ENCODE measurements at places on chromosomes 5 and 9. TPM values are rescaled to one million over a fixed set of nuclear protein-coding genes. Genes with fewer than 3 reads are reported as not detected.

The RASGRF2 gene
- 0.82 TPM for total RNA-seq

The MSX2 gene
- 2.8 TPM for total RNA-seq

The EFNA5 gene
- 81.7 TPM for total RNA-seq

The PDZD2 gene
- total RNA-seq, result 2.9 TPM

The SLC36A2 gene
- not detected for total RNA-seq

The DNAI1 gene
- total RNA-seq, result 2.6 TPM

The ARL14EPL gene
- not detected for total RNA-seq

DNA sequence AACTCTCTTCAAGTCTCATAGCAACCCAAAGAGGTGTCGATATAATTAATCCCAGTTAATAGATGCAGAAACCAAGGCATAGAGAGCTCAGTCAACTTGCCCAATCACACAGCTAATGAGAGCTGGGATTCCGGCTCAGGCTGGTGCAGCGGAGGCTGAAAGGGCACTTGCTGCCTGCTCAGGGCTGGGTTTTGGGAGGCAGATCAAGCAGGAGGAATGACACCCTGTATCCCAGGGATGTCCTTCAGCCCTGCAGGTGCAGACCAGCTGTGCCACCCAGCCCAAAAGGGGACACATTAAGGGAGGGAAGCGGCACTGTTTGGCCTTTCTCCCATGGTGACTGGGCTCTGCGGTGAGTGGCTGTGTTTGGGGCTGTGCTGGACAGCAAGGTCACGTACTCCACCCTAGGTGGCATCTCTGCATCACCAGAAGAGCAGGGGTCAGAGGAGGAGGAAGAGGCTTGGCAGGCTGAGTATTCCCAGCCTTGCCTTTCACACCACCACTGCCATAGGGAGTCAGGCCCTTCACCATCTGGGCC, 124.1 kb downstream of the MVB12B start:
- H3K4me3 ChIP-seq, result no peak overlapping the region
- no peaks in the 10 kb centered on the region for H3K27me3 ChIP-seq
- H3K4me1 ChIP-seq, result peaks cover 3% of the 10 kb centered on the region
- peak overlapping the region; percentile 57 for H3K27ac ChIP-seq
- no peaks in the 10 kb centered on the region for H3K36me3 ChIP-seq

- H3K27ac ChIP-seq, result no peak overlapping the region
- H3K27me3 ChIP-seq, result no peaks in the 10 kb centered on the region
- H3K4me3 ChIP-seq, result no peak overlapping the region
- no peak for DNase-seq
These were observed 685.8 kb downstream of the MAT2B start for GRCh38 chr5:164191240-164191639.

DNA sequence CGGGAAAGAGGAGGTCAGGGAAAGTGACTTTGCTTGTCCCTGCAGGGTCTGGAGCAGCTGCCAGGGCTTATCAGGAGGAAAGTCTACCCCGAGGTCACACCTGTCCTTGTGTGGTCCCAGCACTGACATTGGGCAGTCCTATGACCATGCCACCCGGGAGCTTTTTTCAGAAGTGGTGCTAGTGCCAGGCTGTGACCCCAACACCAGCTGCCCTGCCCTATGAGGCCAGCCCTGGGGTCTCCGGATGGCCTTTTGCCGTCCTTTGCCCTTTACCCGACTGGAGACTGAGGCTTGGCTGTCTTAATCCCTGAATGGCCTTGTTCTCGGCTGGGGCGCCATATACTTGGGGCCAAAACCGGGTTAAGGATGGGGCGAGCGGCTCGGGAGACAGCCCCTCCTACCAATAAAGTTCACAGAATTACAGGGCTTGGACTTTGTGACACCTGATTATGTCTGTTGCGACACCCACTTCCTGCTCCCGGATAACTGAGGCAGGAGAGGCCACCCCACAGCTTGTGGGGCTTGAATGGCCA, 22.2 kb upstream of the SLC9A3 start:
- no peaks in the 10 kb centered on the region for H3K4me1 ChIP-seq
- no peak overlapping the region for H3K4me3 ChIP-seq
- no peaks in the 10 kb centered on the region for H3K36me3 ChIP-seq
- peaks cover 13% of the 10 kb centered on the region for H3K27me3 ChIP-seq
- DNase-seq, result no peak

DNA sequence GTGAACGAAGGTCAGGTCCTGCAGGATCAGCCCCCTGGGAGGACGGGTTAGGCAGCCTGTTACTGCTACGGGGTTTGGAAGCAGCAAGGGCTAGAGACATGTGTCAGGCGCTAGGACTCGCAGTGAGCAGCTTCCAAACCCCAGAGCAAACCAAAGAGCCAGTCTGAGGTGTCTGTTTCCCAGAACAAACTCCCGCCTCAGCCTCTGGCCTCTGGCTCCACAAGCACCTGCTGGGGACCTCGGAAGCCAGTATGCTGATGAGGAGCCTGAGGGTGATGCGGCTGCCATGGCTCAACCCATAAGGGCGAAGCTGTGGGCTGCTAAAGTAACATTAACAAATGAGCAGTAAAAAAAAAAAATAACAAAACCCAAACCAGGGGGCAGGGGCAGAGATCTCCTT, 35.0 kb downstream of the PRRT1B start:
- H3K4me3 ChIP-seq, result no peak overlapping the region
- no peaks in the 10 kb centered on the region for H3K4me1 ChIP-seq
- no peak overlapping the region for H3K27ac ChIP-seq
- H3K27me3 ChIP-seq, result no peaks in the 10 kb centered on the region

- no peak overlapping the region for H3K27ac ChIP-seq
- H3K27me3 ChIP-seq, result no peaks in the 10 kb centered on the region
- no peaks in the 10 kb centered on the region for H3K4me1 ChIP-seq
- DNase-seq, result no peak
- H3K36me3 ChIP-seq, result peaks cover 17% of the 10 kb centered on the region
These were observed 44.7 kb downstream of the PRRT1B start for GRCh38 chr9:131589993-131590392.

DNA sequence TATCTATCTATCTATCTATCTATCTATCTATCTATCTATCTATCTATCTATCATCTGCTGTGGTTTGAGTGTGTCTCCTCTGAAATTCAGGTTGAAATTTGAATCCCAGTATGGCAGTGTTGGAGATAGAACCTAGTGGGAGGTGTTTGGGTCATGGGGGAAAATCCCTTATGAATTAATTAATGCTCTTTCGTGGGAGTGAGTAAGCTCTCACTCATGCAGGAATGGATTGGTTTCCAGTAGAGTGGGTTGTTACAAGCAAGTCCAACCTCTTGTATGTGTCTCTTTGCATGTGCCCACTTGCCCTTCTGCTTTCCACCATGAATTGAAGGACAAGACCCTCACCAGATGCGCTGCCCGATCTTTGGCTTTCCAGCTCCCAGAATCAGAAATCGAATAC, 113.0 kb downstream of the ANXA1 start:
- H3K4me1 ChIP-seq, result no peaks in the 10 kb centered on the region
- H3K36me3 ChIP-seq, result no peaks in the 10 kb centered on the region
- no peaks in the 10 kb centered on the region for H3K27me3 ChIP-seq

DNA sequence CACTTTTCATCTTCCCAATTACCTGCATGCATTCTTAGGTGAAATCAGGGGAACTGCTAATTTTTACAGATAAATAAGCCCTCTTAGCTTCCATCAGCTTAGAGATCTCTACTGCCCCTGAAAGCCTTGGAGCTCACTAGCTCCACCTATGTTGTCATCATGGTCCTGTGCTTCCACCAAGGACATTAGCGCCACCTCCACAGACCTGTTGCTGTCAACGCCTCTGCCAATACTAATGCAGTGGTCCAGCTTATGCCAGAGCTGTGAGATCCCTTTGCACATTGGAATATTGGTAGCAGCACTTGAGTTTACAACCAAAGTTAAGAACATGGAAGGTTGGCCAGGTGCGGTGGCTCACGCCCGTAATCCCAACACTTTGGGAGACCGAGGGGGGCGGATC, 7.7 kb upstream of the SHISAL2B start:
- no peaks in the 10 kb centered on the region for H3K36me3 ChIP-seq
- H3K27ac ChIP-seq, result no peak overlapping the region
- H3K27me3 ChIP-seq, result no peaks in the 10 kb centered on the region
- H3K4me3 ChIP-seq, result no peak overlapping the region
- H3K4me1 ChIP-seq, result peaks cover 4% of the 10 kb centered on the region

GRCh38 chr5:32051796-32052195, 122.3 kb downstream of the GOLPH3 start:
- H3K4me3 ChIP-seq, result no peak overlapping the region
- no peak overlapping the region for H3K27ac ChIP-seq
- no peaks in the 10 kb centered on the region for H3K36me3 ChIP-seq
- no peak for DNase-seq
- H3K4me1 ChIP-seq, result no peaks in the 10 kb centered on the region

DNA sequence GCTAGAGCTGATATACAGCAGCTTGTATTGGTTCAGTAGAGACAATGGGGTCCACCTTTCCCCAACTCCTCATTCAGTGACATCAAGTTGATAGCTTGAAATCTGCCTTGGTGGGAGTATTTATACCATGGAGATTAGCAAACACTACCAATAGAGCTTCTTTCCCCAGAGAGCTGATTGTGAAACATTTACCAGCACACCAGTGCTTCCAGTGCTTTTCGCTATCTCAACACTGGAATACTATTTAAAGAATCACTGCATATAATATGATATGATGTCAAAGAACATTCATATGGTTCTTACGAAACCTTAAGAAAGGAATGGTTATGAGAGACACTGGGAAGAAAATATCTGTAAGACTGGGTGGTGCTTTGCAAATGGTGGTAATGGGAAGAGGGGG, 21.8 kb upstream of the RNF145 start:
- H3K4me1 ChIP-seq, result peaks cover 3% of the 10 kb centered on the region
- H3K36me3 ChIP-seq, result no peaks in the 10 kb centered on the region
- H3K4me3 ChIP-seq, result no peak overlapping the region
- H3K27me3 ChIP-seq, result peaks cover 17% of the 10 kb centered on the region
- no peak overlapping the region for H3K27ac ChIP-seq

DNA sequence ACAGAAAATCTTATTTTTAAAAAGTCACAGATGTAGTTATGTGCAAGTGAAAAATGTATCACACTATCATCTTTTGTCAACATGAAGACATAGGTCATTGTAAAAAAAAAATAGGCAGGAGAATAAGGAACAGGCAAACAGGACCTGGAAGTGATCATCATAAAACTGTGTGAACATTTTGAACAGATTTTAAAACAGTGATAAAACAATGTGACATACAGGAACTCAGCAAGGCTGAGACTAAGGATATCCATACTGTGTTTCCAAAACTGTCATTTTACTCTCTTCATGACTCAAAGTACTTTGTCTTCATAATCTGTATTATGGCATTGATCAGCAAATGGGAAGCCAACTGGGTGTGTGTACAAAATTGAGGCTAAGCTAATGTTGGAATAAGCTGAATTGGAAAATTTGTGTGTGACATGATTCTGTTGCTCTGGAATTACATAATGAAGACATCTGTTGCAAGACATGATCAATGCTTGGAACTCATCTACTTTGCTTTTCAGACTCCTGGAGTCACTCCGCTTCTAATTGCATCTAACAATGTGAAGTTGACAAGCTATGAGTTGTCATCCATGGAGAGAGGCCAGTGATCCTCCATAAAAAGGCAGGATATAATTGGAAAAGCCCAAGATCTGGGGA, 978.7 kb upstream of the NUDT12 start:
- no peaks in the 10 kb centered on the region for H3K36me3 ChIP-seq
- no peak overlapping the region for H3K4me3 ChIP-seq
- no peak overlapping the region for H3K27ac ChIP-seq
- no peak for DNase-seq

- peak; percentile 45 for DNase-seq
- H3K27me3 ChIP-seq, result no peaks in the 10 kb centered on the region
- H3K4me1 ChIP-seq, result peaks cover 6% of the 10 kb centered on the region
- no peak overlapping the region for H3K27ac ChIP-seq
- H3K36me3 ChIP-seq, result no peaks in the 10 kb centered on the region
- H3K4me3 ChIP-seq, result no peak overlapping the region
These were observed 2.3 kb upstream of the SLC23A1 start for GRCh38 chr5:139385061-139386049.

DNA sequence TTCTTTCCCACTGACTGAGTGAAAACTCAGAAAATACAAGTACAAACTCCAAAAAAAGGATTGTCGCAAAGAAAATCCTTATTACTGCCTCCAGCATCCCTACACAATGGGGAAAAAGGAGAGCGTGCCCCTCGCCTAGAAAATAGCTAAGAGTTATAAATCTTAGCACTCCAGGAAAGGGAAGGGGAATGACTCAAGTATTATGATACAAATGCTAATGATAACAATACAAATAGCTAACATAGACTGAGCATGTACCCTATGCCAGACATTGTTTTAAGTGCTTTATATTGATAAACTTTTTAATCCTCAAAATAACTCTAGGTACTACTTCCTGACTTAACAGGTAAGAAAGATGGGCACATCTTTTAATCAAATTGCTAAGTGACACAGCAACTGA, 70.8 kb upstream of the VCAN start:
- no peak overlapping the region for H3K27ac ChIP-seq
- DNase-seq, result no peak
- H3K4me1 ChIP-seq, result no peaks in the 10 kb centered on the region
- H3K27me3 ChIP-seq, result no peaks in the 10 kb centered on the region
- no peaks in the 10 kb centered on the region for H3K36me3 ChIP-seq
- no peak overlapping the region for H3K4me3 ChIP-seq

DNA sequence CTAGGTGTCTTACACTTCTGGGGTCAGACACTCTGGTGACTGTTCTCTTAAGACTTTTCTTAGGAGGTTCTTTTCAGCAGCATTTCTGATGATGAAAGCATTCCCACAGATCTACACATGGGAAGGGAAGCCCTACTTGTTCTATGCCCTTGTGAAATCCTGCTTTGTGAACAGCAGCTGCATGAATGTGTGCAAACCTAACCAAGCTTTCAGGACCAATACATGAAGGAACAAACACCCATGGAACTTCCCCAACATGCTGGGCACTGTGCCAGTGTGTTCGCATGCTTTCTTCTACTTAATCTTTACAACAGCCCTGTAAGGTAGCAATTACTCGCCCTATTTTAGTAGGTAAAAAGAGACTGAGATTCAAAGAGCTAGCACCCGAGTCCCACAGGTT, 439.9 kb upstream of the KLF4 start:
- DNase-seq, result no peak
- peaks cover 63% of the 10 kb centered on the region for H3K27me3 ChIP-seq
- H3K36me3 ChIP-seq, result no peaks in the 10 kb centered on the region
- no peak overlapping the region for H3K27ac ChIP-seq

- no peak for DNase-seq
- H3K36me3 ChIP-seq, result no peaks in the 10 kb centered on the region
- no peaks in the 10 kb centered on the region for H3K27me3 ChIP-seq
- no peak overlapping the region for H3K27ac ChIP-seq
- H3K4me3 ChIP-seq, result no peak overlapping the region
- H3K4me1 ChIP-seq, result no peaks in the 10 kb centered on the region
These were observed 558.8 kb upstream of the ADAMTS16 start for GRCh38 chr5:4581289-4581688.

GRCh38 chr9:115165233-115165632, 47.3 kb upstream of the TNC start:
- H3K4me1 ChIP-seq, result no peaks in the 10 kb centered on the region
- no peak overlapping the region for H3K4me3 ChIP-seq
- no peaks in the 10 kb centered on the region for H3K27me3 ChIP-seq
- no peak for DNase-seq
- no peaks in the 10 kb centered on the region for H3K36me3 ChIP-seq
- no peak overlapping the region for H3K27ac ChIP-seq
